ENCODE measurements at places on chromosomes 16 and 17. TPM values are rescaled to one million over a fixed set of nuclear protein-coding genes. Genes with fewer than 3 reads are reported as not detected.

CA4 gene
- not detected for total RNA-seq

GRCh38 chr17:11618861-11619566 is 20.7 kb downstream of the DNAH9 start:
- DNase-seq = no peak

GRCh38 chr16:52976539-52977167 is 76.0 kb downstream of the CHD9NB start:
- no peak for DNase-seq

GRCh38 chr16:28210264-28210663 is 1.5 kb downstream of the XPO6 start:
- DNase-seq = no peak

DNA sequence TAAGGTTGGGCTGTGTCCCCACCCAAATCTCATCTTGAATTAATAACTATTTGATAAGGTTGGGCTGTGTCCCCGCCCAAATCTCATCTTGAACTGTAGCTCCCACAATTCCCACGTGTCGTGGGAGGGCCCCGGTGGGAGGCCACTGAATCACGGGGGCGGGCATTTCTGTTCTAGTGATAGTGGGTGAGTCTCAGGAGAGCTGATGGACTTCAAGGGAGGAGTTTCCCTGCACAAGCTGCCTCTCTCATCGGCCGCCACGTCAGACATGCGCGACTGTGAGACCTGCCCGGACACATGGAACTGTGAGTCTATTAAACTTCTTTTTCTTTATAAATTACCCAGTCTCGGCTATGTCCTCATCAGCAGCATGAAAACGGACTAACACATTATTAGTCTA is 44.9 kb upstream of the METRNL start:
- DNase-seq = no peak

PYDC1 gene
- total RNA-seq = not detected
